ENCODE measurements at places on chromosomes 16 and 17. TPM values are rescaled to one million over a fixed set of nuclear protein-coding genes. Genes with fewer than 3 reads are reported as not detected.
A peak's percentile ranks its signal among the peaks of the same experiment; 100 is the strongest.

CLDN7 gene
- 17.2 TPM for total RNA-seq

DPEP1 gene
- total RNA-seq, result 0.17 TPM

HIC1 gene
- 30.0 TPM for total RNA-seq

ABCC12 gene
- total RNA-seq, result not detected

C16orf54 gene
- total RNA-seq, result not detected

DNA sequence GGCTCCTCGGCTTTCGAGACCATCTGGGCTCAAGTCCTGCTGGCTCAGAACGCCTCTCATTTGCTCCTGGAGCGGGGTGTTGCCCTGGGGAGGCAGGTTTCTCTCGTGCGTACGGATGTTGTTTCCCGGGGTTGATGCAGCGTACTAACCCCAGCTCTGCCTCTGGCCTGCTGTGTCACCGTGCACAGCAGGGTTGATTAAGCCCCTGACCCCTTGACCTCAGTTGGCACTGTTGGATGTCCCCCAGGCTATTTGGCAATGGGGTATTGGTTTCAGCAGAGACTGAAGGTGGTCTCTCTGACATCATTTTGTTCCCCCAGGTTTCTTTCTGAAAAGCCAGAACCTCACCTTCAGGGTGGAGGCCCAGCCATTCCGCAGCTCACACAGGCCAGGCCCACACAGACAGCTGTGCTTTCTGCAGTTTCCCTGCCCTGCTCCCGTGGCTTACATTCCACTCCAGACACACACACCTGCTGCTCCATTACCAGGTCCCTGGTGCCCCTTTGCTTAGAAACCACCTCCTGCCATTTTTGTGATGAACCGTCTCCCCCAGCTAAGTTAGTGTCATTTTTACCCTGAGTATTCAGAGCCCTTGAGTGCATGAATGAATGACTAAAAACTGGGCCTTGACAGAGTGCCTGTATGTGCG, 233.5 kb downstream of the CCDC182 start:
- H3K4me3 ChIP-seq, result no peak overlapping the region
- H3K4me1 ChIP-seq, result no peaks in the 10 kb centered on the region
- no peaks in the 10 kb centered on the region for H3K36me3 ChIP-seq

DNA sequence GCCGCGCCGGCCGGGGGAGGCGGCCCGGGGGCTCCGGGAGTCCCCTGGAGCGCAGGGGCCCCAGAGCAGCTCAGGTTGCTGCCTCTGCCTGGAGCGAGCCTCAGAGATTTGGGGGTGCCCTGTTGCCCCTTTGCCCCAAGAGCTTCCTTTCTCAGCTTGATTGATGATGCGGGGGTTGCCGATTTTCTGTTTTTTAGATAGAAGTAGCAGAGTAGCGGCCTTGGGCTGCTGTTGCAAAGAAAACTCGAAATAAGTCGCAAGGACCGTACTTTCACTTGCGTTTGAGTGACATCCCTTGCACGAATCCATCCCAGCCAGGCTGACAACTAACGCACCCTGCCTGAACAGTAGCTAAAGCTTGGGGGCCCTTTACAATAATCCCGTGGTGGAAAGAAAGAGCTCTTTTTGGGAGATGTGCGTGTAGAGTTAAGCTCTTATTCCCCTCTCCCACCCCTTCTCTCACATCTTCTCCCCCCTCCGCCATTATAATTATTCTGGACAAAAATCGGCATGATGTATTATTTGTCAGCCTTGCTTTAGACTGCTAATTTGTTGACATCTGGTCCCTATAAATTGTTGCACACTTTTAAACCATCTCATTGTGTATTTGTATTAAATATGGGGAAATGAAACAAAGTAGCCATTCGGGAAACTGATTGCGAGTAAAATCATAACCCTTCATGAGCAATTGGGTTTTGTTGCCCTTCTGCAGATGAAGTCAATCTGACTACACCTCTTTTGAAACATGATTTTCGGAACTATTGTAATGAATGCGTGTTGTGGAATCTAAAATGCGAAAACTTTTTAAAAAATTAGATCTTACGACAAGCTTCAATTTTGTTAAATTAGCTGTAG, 873 bp downstream of the USP10 start:
- DNase-seq, result peak; percentile 37
- H3K36me3 ChIP-seq, result no peaks in the 10 kb centered on the region
- H3K27ac ChIP-seq, result peak overlapping the region; percentile 79
- peaks cover 5% of the 10 kb centered on the region for H3K4me1 ChIP-seq

GRCh38 chr17:2138318-2138717, 83.4 kb downstream of the HIC1 start:
- H3K4me1 ChIP-seq, result peaks cover 24% of the 10 kb centered on the region
- peak overlapping the region; percentile 18 for H3K27ac ChIP-seq
- no peaks in the 10 kb centered on the region for H3K27me3 ChIP-seq
- DNase-seq, result peak; percentile 31
